Thymus (tissue), 14 donors: ENCODE measurements at places on chromosomes 11 and 22.

GRCh38 chr22:44460691-44461375 is 37.2 kb downstream of the RTL6 start:
- DNase-seq, result no peak
- no peaks in the 10 kb centered on the region for H3K36me3 ChIP-seq
- no peaks in the 10 kb centered on the region for H3K27me3 ChIP-seq
- no peak overlapping the region for H3K4me3 ChIP-seq

- DNase-seq, result no peak
- no peaks in the 10 kb centered on the region for H3K27me3 ChIP-seq
- no peaks in the 10 kb centered on the region for H3K36me3 ChIP-seq
- H3K4me3 ChIP-seq, result no peak overlapping the region
- H3K4me1 ChIP-seq, result peaks cover 31% of the 10 kb centered on the region
These were observed 3.3 kb downstream of the TCN2 start for GRCh38 chr22:30610299-30610698.

- H3K4me3 ChIP-seq, result no peak overlapping the region
- H3K36me3 ChIP-seq, result no peaks in the 10 kb centered on the region
- no peaks in the 10 kb centered on the region for H3K4me1 ChIP-seq
- DNase-seq, result no peak
- H3K27ac ChIP-seq, result no peak overlapping the region
These were observed 61.7 kb upstream of the CECR2 start for GRCh38 chr22:17307566-17307965.

- DNase-seq, result no peak
- no peak overlapping the region for H3K4me3 ChIP-seq
- H3K27ac ChIP-seq, result no peak overlapping the region
- no peaks in the 10 kb centered on the region for H3K36me3 ChIP-seq
These were observed 84.6 kb upstream of the LDLRAD3 start for GRCh38 chr11:35859301-35859700.

DNA sequence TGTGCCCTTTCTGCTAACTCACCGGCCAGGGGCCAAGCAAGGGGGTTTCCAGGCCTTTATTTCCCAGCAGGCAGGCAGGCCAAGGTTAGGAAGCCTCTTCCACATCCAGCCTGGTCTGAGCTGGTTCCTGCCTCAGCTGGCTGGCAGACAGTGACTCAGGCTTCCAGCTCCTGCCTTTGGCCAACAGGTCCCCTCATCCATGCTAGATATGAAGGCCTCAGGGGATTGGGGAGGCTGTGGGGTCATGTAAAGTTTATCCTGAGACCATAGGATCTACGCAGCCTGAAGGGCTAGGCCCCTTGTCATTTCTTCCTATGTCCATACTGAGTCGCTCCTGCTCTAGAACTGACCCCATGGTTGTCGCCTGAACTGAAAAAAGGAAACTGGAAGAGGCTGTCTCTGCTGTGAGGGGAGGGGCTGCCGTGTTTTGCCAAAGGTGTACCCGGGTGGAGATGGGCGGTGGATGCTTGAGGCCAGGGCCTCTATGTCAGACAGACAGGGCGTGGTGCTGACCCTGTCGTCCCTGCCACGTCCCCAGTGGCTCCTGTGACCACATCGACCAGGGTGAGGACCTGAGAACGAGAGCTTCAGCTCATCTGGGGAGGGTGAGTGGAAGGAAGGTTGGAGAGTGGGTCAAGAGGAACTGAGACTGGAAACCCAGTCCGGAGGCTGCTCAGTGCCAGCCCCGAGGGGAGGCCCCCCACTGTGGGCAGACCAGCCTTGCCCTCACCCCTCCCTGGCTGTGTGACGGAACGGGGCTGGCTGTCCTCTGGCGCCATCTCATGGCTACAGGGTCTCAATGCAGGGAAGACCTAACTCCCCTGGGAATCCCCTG is 17.0 kb downstream of the P2RY6 start:
- peak; percentile 63 for DNase-seq
- no peak overlapping the region for H3K4me3 ChIP-seq
- peak overlapping the region; percentile 41 for H3K27ac ChIP-seq
- H3K36me3 ChIP-seq, result no peaks in the 10 kb centered on the region
- H3K27me3 ChIP-seq, result no peaks in the 10 kb centered on the region
- H3K4me1 ChIP-seq, result no peaks in the 10 kb centered on the region
